ENCODE measurements at places on chromosomes 7 and 10. TPM values are rescaled to one million over a fixed set of nuclear protein-coding genes. Genes with fewer than 3 reads are reported as not detected.

Gene SAMD9L
- total RNA-seq = not detected

Gene CALHM3
- total RNA-seq = 1.3 TPM

Gene ARHGEF35
- total RNA-seq = 17.3 TPM

Gene ERVW-1
- total RNA-seq = not detected

Gene SEPTIN7
- 175 TPM for total RNA-seq

Gene PLEKHS1
- total RNA-seq = not detected

Gene SEPHS1
- 127 TPM for total RNA-seq

Gene PAX4
- total RNA-seq = 23.6 TPM

Gene NYAP1
- total RNA-seq = 4.6 TPM

Gene KCNH2
- total RNA-seq = 9.4 TPM

Gene ACTL6B
- 4.2 TPM for total RNA-seq

Gene PLCE1
- 14.1 TPM for total RNA-seq

Gene GRID2IP
- 2.5 TPM for total RNA-seq

GRCh38 chr7:15081891-15082290, 179.3 kb upstream of the DGKB start:
- DNase-seq = no peak

GRCh38 chr10:97001183-97001991, 169.3 kb downstream of the LCOR start:
- no peak for DNase-seq

- no peak for DNase-seq
Measured at GRCh38 chr7:118621810-118622360, 397.4 kb downstream of the ANKRD7 start.

GRCh38 chr10:126191192-126191591, 197.1 kb downstream of the ADAM12 start:
- no peak for DNase-seq

- no peak for DNase-seq
Measured at GRCh38 chr10:8275911-8276310, 221.4 kb downstream of the GATA3 start.

- DNase-seq = no peak
Measured at GRCh38 chr10:132989476-132990415, 47.4 kb upstream of the CFAP46 start.

DNA sequence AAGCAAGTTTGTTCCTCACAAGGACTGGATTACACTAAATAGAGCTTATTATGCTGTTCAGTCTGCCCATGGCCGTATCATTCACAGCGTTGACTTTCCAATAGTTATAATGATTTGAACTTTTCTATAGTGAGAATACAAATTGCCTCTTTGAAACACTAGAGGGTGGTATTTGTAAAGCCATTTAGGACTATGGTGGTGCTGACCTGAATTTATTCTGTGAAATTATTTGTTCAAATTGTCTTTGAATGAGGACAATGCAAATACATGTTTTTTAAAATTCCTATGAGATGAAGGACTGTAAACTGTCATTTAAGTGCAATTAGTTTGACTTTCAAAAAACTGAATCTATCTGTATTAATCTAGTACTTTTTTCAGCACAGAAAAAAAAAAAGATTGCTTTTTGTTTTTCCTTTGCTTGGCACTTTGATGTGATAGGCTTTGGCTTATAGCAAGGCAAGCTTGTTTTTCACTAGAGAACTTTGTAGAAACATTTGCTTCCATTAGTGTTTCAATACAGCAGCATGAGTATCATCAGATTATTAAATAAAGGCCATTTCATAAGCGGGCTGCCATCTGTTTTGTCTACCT, 122.7 kb upstream of the TMEM229A start:
- no peak for DNase-seq

- DNase-seq = no peak
Measured at GRCh38 chr10:73649876-73650536, 5.8 kb downstream of the SYNPO2L start.

GRCh38 chr10:106816318-106817085, 348.0 kb downstream of the SORCS1 start:
- DNase-seq = no peak

DNA sequence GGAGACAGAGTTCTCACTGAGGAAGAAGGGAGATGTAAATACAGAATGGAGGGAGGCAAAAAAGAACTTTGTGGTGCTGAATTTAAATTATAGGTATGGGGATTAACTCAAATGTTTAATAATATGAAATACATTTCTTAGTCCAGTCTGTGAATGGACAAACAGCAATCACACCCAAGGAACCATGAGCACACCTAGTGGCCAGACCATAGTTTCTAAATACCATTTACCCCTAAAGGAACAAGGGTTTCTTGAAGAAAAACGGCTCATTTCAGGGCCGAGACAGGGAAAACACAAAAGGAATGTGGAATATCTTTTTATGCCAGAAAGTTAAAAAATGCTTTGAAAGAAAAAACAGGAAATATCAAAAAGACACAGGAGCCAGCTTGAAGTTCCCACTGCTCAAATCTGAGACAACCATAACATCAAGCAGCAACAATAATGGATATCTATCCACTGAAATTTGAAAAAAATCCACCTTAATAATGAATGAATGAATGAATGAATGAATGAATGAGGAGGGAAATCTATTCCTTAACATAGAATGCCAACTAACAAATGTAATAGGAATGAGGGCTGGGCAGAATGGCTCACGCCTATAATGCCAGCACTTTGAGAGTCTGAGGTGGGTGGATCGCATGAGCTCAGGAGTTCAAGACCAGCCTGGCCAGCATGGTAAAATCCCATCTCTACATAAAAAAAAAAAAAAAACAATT, 8.6 kb downstream of the IPMK start:
- DNase-seq = no peak

- DNase-seq = no peak
Measured at GRCh38 chr10:71239946-71240795, 27.8 kb downstream of the UNC5B start.

DNA sequence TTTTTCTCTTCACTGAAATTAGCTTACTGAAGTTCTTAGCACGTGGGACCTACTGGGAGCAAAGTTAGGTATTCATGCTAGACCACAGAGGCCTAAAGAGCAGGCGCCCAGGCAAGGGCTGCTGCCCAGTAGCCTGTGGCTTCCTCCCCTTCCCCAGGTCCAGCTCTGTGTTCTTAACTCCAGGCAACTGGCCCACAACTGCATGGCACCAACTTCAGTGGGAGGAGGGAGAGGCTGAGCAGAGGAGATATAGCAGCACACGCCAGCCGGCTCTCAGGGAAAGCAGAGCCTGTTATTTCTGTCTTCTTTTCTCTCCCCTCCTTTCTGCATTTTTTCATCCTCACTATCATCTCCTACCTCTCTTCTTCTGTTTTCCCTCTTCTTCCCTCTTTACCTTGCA, 67.4 kb downstream of the PCGF5 start:
- no peak for DNase-seq

- DNase-seq = no peak
Measured at GRCh38 chr7:76349313-76349885, 9.4 kb downstream of the YWHAG start.

GRCh38 chr7:156094350-156095146, 282.3 kb upstream of the SHH start:
- DNase-seq = no peak

DNA sequence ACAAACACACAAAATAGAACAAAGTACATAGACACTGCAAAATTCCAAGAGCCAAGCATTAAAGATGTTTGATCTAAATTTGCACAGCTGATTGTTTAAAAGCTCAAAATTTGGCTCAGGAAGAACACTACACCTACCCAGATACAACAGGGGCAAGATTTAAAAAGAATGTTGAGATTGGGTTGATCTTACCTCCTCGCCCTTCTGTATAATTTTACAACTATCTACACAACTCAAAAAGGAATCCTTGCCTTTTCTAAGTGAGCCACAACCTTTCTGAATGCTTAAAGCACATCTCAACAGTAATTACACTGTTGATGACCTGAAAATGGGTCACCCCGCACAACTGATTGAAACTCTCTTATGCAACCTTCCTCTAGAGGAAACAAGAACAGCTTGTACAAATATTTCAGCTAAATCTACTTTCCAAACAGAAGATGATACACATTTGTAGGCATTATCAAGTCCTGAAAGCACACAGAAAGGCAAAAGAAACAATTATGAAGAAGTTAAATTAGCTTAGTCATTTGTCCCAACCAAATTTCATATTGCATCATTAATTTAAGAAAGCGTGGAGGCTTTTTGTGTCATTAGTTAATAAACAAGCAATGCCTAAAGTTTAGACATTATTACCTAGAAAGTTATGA, 75.5 kb downstream of the UBE2H start:
- DNase-seq = no peak

- DNase-seq = no peak
Measured at GRCh38 chr7:126755381-126755780, 497.4 kb downstream of the GRM8 start.

GRCh38 chr7:45683556-45684148, 109.5 kb downstream of the ADCY1 start:
- no peak for DNase-seq

GRCh38 chr7:81710751-81711150, 59.1 kb downstream of the HGF start:
- no peak for DNase-seq
